ENCODE measurements at places on chromosomes 1 and 21. TPM values are rescaled to one million over a fixed set of nuclear protein-coding genes. Genes with fewer than 3 reads are reported as not detected.

PTGFR gene
- total RNA-seq, result 2.6 TPM

CRB1 gene
- 0.08 TPM for total RNA-seq

MNDA gene
- total RNA-seq, result not detected

THEM5 gene
- not detected for total RNA-seq

TTLL10 gene
- not detected for total RNA-seq

PRKAA2 gene
- total RNA-seq, result 2.5 TPM

RORC gene
- not detected for total RNA-seq

KCND3 gene
- not detected for total RNA-seq

SDC3 gene
- total RNA-seq, result 35.6 TPM

FAAH gene
- total RNA-seq, result 0.72 TPM

CCDC27 gene
- total RNA-seq, result not detected

CYP4A11 gene
- total RNA-seq, result not detected

MYBPHL gene
- not detected for total RNA-seq

AMY2A gene
- not detected for total RNA-seq

TRIM58 gene
- 0.32 TPM for total RNA-seq

CYP4Z1 gene
- total RNA-seq, result not detected

GBP7 gene
- not detected for total RNA-seq

PAQR7 gene
- total RNA-seq, result 15.3 TPM

USH2A gene
- total RNA-seq, result not detected

CXADR gene
- total RNA-seq, result 7.1 TPM

SPATC1L gene
- 30.8 TPM for total RNA-seq

C2CD4D gene
- not detected for total RNA-seq

SAMSN1 gene
- total RNA-seq, result 1.0 TPM

CFAP126 gene
- not detected for total RNA-seq

ADGRB2 gene
- 17.2 TPM for total RNA-seq

CHI3L2 gene
- not detected for total RNA-seq

HES4 gene
- total RNA-seq, result 13.4 TPM

TOR1AIP1 gene
- total RNA-seq, result 38.9 TPM

ANKRD34A gene
- 1.0 TPM for total RNA-seq

ARHGEF10L gene
- total RNA-seq, result 9.7 TPM

LCE1C gene
- total RNA-seq, result not detected

PTPRC gene
- total RNA-seq, result not detected

ATP1A4 gene
- total RNA-seq, result not detected

NPHS2 gene
- not detected for total RNA-seq

KCNJ6 gene
- total RNA-seq, result under 0.01 TPM

S100B gene
- not detected for total RNA-seq

LRRN2 gene
- not detected for total RNA-seq

ALPL gene
- total RNA-seq, result 1.7 TPM

ST7L gene
- 11.4 TPM for total RNA-seq

ORC1 gene
- total RNA-seq, result 8.1 TPM
